ENCODE measurements at places on chromosomes 2 and 18.

DNA sequence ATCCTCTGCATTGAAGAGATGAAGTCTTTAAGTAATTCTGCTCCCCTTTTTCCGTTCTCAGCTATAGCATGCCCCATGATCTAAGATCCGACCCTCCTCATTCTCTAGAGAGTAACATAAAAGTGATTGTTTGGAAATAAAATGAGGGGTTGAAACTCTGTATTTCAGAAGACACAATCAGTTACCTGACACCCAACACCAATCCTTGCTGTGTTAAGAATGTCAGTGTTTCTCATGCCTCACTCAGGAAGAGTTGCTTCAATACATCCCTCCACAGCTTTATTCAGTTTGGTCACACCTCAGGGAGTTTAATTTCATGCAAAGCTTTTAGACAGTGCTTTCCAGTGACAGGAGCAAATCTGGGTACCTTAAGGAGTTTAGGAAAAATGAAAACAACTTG lies 49.9 kb upstream of the RBBP8 start:
- no peak for DNase-seq

- no peak for DNase-seq
Measured at GRCh38 chr2:154350911-154351310, 347.6 kb upstream of the KCNJ3 start.

- DNase-seq: no peak
Measured at GRCh38 chr2:54840559-54841468, 117.4 kb downstream of the EML6 start.

DNA sequence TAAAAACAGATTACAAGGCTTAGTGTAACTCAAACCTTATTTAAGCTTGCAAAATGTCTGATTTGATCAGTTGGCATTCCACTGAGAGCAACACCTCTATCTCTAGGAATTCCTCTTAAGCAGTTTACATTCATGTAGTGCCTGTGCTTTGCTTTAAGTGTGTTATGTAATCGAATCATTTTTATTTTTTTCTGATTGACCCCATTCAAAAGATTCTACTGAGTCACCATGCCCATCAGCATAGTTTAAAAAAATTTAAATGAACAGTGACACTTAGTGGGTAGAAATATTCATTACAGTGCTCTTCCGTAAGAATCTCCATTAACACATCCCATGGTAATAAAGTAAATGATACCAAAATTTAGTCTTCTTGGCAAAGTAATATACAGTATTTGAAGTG lies 67.8 kb upstream of the SLC4A10 start:
- DNase-seq: no peak

All from stimulated activated naive CD8-positive, alpha-beta T cell treated with anti-CD3 and anti-CD28 coated beads, Interleukin-15, amount 100 ng/mL, for 72 hours (primary cell).